Fibroblast of lung (primary cell): ENCODE measurements at places on chromosomes 2 and 18.
A peak's percentile ranks its signal among the peaks of the same experiment; 100 is the strongest.

DNA sequence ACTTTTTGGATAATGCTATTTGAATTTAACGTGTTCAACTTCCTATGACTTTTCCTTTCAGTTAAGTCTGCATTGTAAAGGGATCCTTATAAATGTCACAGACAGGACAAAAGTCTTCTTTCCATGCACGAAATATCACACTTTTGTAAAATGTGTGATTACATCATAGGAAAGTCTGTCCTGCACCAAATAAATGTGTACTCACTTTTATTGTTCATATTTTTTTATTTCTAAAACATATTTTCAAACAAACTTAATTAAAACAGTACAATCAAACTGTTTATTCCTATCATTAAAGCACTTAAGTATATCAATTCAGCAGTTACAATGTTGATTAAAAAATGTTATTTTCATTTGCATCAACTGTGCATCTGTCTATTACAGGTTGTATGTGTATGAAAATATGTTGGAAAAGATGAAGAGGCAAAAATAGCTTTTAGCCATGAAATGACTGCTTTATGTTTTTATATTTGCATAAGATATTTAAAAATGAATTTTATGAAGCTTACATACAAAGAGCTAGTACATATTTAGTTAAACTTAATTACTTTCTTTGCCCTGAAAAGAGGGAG lies 105.6 kb downstream of the CSRNP3 start:
- no peak for DNase-seq

GRCh38 chr2:57402096-57402495 lies 644.5 kb upstream of the VRK2 start:
- no peak for DNase-seq

DNA sequence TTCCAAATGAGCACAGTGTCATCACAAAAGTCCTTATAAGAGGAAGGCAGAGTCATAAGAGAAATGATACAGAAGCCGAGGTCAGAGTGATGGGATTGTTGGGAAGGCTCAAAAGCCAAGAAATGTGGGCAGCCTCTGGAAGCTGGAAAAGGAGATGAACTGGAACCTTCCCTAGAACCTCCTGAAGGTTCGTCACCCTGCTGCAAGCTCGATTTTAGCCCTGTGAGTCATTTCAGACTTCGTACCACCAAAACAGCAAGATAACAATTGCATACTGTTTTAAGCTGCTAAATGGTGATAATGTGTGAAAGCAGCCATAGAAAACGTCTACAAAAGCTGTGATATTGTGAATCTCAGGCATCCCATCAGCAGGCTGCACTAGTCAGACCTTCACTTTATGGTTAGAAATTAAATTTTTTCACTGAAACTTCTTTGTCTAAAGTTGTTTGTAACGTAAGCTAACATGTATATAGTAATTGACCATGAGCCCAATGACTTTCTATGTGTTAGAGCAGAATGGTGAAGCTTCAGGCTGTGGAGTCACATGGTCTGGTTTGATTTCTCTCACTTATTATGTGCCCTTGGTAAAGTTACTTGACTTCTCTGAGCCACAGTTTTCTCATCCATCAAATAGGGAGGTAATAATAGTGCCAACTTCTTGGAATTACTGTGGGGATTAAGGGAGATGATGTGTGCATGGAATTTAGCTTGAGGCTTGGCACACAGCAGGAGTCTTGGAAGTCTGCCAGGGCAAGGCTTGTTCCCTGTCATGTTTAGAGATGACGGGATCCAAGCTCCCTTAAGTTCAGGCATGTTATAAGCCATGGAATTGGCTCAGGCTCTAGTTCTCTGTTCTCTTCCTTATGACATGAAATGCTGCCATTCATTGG lies 132.0 kb upstream of the CCDC195 start:
- peak; percentile 91 for DNase-seq

DNA sequence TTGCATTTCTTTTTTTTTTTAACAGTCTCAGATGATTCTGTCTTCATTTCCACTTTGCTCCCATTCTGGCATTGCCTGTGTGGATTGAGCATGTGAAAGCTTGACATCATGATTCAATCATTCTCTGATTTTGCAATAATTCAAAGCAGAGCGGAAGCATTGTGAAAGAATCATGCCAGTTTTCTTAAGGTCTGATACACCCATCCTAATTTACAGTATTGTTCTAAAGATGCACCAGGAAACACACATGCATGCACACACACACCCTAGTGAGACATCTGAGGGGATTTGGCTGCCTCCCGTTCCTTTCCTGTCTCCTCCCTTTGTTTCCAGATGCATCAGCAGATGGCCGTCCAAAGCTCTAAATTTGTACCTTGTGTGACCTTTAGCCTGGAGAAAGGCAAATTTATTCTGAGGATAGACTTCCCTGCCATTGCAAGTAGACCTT lies 97.3 kb downstream of the FMNL2 start:
- DNase-seq: peak; percentile 58

DNA sequence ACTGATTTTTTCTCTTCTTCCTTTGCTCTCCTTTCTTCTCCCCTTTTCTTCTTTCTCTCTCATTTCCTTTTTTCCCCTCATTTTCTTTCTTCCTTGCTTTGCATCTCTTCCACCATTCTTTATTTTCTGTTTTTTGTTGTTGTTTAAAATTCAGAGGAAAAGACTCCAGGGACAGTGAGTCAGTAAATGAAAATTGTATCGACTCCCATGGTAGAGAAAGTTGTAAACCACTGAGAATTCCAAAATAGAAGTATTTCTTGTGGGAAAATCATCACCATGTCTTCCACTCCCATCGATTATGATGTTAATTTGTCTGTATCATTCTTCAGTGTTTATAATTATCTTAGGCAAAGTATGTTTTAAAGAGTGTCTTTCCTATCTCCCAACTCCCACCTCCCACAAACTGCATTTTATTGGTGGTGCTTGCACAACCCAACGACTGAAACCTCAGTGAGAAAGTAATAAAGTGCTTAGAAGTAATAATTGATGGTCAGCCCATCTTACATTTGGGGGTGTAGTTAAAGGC lies 134.3 kb downstream of the IRS1 start:
- DNase-seq: no peak

DNA sequence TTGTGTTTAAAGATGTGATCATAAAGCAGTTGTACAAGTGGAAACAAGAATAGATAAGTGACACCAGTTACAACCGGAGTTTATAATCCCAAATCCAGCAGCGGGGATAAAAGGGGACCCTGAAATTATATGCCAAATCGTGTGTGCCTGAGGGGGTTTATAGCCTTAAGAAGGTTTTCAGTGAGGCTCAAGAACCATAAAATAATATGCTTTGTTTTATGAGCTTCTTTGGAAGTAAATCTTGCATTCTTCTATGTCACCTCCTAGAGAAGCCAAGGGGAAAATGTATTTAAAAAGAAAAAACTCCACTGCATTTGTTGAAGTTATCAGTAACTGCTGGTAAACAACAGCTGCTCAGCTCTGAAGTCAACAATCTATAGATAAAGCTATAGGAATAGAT lies 25.8 kb upstream of the MAP3K20 start:
- DNase-seq: no peak

DNA sequence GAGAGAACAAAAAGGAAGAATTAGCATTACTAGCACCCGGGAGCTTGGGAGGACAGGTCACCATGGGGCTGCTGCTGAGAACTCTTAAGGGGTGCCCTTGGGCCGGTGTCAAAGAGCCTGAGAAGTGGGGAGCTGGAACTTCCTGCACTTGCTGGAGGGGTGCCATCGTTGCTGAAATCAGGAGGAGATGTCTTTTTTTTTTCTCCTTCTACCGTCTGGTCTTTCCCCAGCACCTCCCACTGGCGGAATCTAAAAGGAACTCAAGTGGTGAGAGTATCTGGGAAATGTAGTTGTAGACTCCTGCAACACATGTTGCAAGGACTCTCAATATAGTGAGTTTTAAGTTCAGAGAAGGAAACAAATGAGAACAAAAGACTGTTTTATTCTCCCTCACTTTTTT lies 6.1 kb upstream of the AMMECR1L start:
- no peak for DNase-seq

DNA sequence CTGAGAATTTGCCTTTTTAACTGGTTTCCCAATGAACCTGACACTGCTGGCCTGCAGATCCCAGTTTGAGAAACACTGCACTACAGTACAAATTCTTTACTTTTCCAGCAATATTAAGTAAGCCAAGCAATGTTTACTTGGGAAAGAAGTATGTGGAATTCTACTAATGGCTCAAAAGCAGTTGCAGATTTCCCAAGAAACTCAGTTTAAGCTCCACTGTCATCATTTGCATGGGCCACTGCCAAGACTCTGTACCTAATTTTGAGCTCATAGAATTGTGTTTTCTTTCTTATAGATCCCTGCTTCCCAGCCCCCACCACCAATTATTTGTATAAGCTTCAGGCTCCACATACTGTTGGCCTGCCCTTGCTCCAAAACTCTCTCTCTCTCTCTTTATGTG lies 676.1 kb downstream of the RNF144A start:
- DNase-seq: no peak

DNA sequence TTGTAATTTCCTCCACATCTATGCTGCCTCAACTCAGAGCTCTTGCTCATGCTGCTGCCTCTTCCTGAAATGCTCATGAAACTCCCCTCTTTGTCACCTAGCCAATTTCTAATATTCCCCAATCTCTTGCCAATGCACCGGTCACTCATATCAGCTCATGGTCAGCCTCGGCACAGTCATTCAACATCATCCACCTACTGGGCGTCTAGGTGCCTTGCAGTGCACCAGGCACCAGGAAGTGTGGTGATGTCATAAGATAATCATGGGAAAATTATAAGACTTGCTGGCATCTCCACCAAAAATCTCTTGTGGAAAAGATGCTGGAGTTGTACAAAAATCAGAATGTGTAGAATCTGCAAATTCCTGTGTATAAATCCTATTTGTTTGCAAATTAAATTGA lies 52.6 kb upstream of the RAB27B start:
- peak; percentile 61 for DNase-seq

DNA sequence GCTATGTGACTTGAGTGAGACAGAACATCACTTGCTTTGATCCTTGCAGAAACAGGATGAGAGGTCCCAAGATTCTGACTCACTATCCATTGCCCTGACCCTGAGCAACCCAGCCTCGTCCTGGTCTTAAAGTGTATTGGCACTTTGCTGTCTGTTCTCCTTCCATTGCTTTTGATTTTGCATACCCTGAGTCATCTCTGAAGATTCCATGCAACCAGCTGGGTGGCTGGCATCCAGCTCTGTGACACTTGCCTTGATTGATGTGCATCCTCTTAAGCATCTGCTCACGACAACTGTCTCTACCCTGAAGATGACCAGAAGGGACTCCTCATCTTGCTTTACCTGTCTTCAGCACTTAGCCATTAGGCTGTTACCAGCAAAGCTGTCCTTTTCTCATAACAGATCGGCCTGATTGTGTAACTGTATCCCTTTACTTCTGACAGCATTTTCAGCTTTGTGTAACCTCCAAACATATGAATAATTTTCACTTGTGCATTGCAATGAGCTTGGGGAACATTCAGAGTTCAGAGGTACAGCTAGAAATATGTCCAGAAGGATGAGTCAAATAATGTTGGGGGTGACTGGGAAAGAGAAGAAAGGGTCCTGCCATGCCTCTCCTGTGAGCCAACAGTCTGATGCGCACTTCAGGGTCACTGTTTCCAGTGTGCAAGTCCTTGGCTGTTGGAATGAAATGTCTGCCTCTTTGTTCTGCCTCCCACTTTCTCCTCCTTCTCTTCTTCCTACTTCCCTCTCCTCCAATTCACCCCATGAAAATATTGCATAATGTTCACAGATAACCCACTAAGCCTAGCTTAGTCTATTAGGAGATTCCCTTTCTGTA lies 249.7 kb upstream of the OSR1 start:
- peak; percentile 90 for DNase-seq

DNA sequence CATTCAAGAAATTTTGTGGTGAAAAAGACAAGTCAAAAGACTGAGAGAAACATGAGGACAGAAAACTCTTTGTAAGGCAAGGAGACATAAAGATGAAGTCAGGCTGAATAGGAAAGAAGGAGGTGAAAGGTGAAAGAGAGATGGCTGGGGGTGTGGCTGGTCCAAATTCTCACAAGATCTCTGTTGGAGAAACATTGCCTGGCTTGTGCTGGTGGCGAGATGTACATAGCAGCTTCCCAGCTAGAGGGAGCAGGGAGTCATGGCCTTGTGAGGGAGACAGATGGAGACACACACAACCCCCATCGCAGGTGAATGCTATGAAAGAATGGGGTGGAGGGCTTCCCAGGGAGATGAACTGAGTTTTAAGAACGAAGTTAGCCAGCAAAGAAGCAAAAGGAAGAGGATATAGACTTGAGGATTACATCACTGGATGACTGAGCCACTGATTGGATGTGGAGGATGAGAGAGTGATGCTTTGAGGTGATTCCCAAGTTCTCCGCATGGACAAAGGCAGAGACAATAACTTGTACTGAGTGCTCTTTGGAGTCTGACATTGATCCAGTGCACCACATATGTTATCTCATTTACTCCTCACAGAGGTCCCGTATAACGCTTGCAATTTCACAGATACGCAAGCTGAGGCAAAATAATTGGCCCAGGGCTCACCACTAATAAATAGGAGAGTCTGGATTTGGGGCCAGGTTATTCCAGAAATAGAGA lies 3.7 kb upstream of the EMX1 start:
- DNase-seq: no peak

- no peak for DNase-seq
Observed at GRCh38 chr2:220202066-220202465, 574.6 kb downstream of the SLC4A3 start.

DNA sequence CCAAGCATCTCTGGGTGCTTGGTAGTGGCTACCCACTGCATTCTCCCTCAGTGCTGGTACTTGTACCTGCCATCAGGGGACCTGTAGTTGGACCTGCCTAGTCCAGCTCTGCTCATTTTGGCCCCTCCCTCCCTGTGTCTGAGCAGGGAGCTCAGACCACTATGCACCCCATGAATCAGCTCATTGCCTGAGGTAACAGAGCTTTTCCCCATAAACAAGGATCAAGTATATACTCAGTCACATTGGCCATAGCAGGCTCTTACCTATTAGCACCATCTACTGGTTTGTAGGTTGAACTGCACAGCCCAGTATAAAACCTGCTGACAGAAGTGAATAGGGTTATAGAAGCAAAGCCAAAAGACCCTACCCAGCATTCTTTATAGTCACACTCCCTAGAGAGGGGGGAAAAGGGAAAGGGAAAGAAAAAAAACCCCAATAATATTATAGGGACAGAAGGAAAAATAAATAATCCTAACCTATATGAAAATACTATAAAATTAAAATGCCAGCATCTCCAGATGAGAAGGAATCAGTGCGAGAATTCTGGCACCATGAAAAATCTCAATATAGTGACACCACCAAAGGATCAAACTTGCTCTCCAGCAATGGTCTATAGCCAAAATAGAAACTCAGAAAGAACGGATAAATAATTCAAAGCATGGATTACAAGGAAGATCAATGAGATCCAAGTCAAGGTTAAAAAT lies 6.9 kb upstream of the FLACC1 start:
- peak; percentile 73 for DNase-seq

DNA sequence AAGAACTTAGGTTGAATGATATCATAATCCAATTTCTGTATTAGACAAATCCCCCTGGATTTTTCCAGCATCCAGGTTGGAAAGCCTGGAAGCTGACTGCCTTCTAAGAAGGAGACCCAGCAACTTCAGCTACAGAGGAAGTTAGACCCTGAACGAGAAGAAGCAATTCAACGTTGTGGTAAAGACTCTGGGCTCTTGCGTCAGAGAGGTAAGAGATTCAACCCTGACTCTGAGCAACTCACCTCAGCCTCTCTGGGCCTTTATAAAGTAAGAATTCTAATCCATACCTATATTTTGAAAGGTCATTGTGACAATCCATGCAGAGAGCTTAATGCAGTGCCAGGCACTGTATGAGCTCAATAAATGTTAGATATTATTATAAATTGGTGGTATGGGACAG lies 9.7 kb downstream of the E2F6 start:
- DNase-seq: no peak
